ENCODE measurements at places on chromosomes 16 and 17.

- no peak for DNase-seq
Observed at GRCh38 chr16:89538286-89538685, 22.2 kb upstream of the RPL13 start.

DNA sequence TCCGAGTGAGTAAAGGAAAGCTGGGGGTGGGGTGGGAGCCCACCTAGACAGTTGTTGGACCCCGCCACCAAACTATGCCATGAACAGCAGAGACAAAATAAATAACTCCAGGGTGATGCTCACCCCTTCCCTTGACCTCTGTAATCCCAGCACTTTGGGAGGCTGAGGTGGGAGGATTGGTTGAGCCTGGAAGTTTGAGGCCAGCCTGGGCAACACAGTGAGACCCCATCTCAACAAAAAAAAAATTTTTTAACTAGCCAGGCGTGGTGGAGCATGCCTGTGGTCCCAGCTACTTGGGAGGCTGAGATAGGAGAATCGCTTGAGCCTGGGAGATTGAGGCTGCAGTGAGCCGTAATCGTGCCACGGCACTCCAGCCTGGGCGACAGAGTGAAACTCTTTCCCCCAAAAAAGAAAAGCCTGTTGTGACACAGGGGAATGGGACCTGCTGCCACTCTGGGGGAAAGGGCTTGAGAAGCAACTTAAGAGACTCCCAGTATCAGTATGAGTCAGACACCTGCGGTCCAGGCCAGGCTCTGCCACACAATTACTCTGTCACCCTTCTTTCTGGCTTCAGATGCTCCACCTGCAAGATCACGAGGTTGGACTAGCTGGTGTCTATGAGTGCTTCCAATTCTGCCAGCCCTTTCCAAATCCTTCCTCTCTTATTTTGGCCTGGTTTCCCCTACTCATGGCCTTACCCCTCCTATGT, 5.0 kb downstream of the SGCA start:
- no peak for DNase-seq

GRCh38 chr16:2767140-2767731, 9.8 kb downstream of the ELOB start:
- DNase-seq, result no peak

GRCh38 chr16:68331879-68332410, 21.1 kb downstream of the PRMT7 start:
- DNase-seq, result no peak

GRCh38 chr16:72836985-72837384, 210.9 kb downstream of the ZFHX3 start:
- DNase-seq, result no peak

Data from CD8-positive, alpha-beta memory T cell (primary cell).